AG08396 (cell line): ENCODE measurements at places on chromosomes 5 and 9.

DNA sequence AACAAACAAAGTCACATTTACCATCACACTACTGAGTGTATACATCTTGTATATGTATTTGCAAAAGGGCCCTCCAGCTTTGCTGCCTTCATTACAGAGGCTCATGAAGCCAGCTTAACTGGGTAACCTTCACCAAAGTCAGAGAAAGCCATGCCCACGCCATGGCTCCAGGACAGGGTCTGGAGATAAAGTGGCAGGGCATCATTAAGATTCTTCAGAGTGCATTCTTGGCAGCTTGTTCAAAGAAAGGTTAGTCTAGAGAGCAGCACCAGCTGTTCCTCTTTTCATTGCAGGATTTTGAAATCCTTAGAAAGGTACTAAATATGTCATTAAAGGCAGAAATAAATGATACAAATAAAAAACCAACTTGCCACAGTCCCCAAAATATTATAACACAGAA lies 333.2 kb downstream of the NDUFS4 start:
- DNase-seq = no peak

- no peak for DNase-seq
Measured at GRCh38 chr5:112636751-112637150, 100.9 kb upstream of the APC start.

DNA sequence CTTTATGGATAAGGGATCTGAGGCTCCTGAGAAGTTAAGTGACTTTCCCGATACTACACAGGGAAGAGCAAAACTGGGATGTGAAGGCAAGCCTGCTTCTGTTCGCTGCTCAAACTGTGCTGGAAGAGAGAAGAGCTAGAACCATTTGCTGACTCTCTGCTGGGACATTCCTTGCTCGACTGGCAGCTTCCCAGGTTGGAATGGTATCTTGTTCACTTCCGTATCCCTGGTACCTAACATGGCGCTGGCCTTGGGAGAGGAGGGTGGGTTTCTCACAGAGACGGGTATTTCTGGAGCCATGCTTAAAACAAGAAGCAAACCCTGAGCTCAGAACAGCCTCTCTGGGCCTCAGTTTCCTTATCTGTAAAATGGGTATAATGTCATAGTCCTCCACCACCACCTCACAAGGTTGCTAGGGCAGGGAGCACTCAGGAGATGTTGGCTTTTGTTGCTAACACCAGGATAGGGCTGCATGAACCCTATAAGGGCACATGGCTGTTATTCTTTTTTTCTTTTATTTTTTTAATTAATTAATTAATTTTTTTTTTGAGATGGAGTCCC lies 68.0 kb upstream of the STXBP1 start:
- no peak for DNase-seq

GRCh38 chr9:23447166-23447565 lies 378.9 kb downstream of the ELAVL2 start:
- DNase-seq = no peak
